Left ventricle myocardium superior (tissue), 1 donor: ENCODE measurements at places on chromosomes 6 and 20.

- DNase-seq = no peak
Observed at GRCh38 chr6:133360194-133360593, 119.0 kb downstream of the EYA4 start.

GRCh38 chr6:2369606-2370005, 124.2 kb upstream of the GMDS start:
- DNase-seq = no peak

- DNase-seq = no peak
Observed at GRCh38 chr6:15342114-15342513, 96.2 kb downstream of the JARID2 start.

- DNase-seq = no peak
Observed at GRCh38 chr20:22815603-22816315, 219.4 kb upstream of the SSTR4 start.

DNA sequence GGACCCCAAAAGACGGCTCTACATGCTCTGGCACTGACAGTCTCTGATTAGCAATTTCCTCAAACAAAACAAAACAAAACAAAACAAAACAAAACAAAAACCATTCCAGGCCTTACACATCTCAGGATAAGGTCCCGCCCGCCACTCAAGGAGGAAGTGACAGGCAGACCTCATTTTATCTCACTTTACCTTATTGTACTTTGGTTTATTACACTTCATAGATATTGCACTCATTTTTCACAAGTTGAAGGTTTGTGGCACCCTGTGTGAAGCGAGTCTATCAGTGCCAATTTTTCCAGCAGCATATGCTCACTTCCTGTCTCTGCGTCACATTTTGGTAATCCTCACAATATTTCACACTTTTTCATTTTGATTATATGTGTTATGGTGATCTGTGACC, 15.2 kb downstream of the ZBP1 start:
- no peak for DNase-seq

- DNase-seq = no peak
Observed at GRCh38 chr20:43936104-43936770, 21.6 kb downstream of the TOX2 start.
